ENCODE measurements at places on chromosomes 3 and 15. TPM values are rescaled to one million over a fixed set of nuclear protein-coding genes. Genes with fewer than 3 reads are reported as not detected.

LYZL4 gene
- not detected for total RNA-seq

LDHAL6B gene
- not detected for total RNA-seq

GOLGA6L10 gene
- 2.0 TPM for total RNA-seq

GSK3B gene
- total RNA-seq: 52.8 TPM

CHRFAM7A gene
- 4.3 TPM for total RNA-seq

SEMA3G gene
- total RNA-seq: 2.4 TPM

ZNF774 gene
- total RNA-seq: 2.5 TPM

MESP2 gene
- total RNA-seq: not detected

PSTPIP1 gene
- 1.1 TPM for total RNA-seq

GABRR3 gene
- total RNA-seq: not detected

SST gene
- total RNA-seq: not detected

GPR27 gene
- total RNA-seq: 17.7 TPM

KCNMB3 gene
- 1.9 TPM for total RNA-seq

EAF2 gene
- 4.4 TPM for total RNA-seq

ANKUB1 gene
- total RNA-seq: not detected

DAPK2 gene
- 4.6 TPM for total RNA-seq

LMOD3 gene
- total RNA-seq: not detected

CNTN3 gene
- 0.29 TPM for total RNA-seq

SEMA4B gene
- 32.5 TPM for total RNA-seq

TMEM45A gene
- total RNA-seq: 10.1 TPM

CFAP20DC gene
- total RNA-seq: 4.5 TPM

BFSP2 gene
- not detected for total RNA-seq

SLITRK3 gene
- total RNA-seq: 0.48 TPM

TM6SF1 gene
- 0.96 TPM for total RNA-seq

PLSCR2 gene
- not detected for total RNA-seq

NR2E3 gene
- total RNA-seq: 0.35 TPM

PLCL2 gene
- 32.1 TPM for total RNA-seq

CAND2 gene
- total RNA-seq: 10.2 TPM

PLA2G4B gene
- total RNA-seq: 6.3 TPM

QRICH1 gene
- 151 TPM for total RNA-seq

HDDC3 gene
- total RNA-seq: 13.2 TPM

CLDN18 gene
- not detected for total RNA-seq

RBP2 gene
- total RNA-seq: not detected

LRRC28 gene
- total RNA-seq: 15.0 TPM

SLC22A13 gene
- not detected for total RNA-seq

B2M gene
- 74.3 TPM for total RNA-seq

HESX1 gene
- 28.4 TPM for total RNA-seq

RAMAC gene
- total RNA-seq: 35.8 TPM

EPHB3 gene
- 1.0 TPM for total RNA-seq

EXD1 gene
- not detected for total RNA-seq

C3orf20 gene
- not detected for total RNA-seq

GRK7 gene
- not detected for total RNA-seq

SLC2A2 gene
- total RNA-seq: not detected

SI gene
- not detected for total RNA-seq

TMCC1 gene
- 22.9 TPM for total RNA-seq

ITPKA gene
- 0.77 TPM for total RNA-seq

LSM3 gene
- 23.5 TPM for total RNA-seq

C3orf80 gene
- 0.13 TPM for total RNA-seq

AGBL1 gene
- total RNA-seq: not detected

Measured in H9 (cell line).